Activated CD4-positive, alpha-beta memory T cell treated with anti-CD3 and anti-CD28 coated beads, Interleukin-2, amount 10 ng/mL, durations not matched to agents 7 days and 5 days (primary cell): ENCODE measurements at places on chromosomes 7 and 10.
A peak's percentile ranks its signal among the peaks of the same experiment; 100 is the strongest.

- DNase-seq, result peak; percentile 76
Observed at GRCh38 chr10:27242951-27243551, 2.5 kb upstream of the ACBD5 start.

DNA sequence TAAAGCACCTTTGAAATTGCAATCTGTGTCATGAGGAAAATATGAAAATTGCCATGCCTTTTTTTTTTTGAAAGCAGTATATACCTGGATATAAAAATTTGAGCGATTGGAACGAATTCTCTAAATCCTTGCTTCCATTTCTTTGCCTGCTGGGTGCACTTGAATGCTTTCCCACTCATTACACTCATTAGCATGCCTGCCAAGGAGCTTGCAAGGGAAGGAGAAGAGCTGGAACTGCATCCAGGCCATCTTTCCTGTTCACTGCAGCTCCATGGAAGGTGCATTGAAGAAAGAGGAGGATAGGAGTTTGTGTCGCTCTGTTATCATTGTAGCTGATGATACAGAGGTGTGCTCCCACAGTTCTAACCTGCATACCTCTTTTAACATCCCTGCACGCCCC, 102.4 kb upstream of the GJD4 start:
- DNase-seq, result no peak

DNA sequence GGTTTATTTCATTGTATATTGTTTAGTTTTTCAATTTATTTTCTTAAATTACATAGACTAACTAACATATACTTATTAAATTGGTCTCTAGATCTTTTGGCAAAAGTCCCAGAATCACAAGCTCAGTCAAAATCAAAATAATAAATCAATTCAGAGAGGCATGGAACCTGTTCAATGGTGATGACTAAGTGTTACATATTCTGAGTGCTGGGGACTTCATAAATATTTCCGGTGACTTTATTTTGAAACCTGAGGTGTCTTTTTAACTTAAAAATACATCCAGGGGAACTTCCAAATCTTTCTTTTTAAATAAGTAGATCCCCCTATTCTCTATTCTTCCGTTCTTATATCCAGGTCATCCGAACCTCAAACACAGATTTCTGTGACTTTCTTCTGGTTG, 89.6 kb upstream of the ZNF804B start:
- DNase-seq, result no peak

GRCh38 chr10:47244560-47245500, 55.2 kb upstream of the GDF10 start:
- no peak for DNase-seq

DNA sequence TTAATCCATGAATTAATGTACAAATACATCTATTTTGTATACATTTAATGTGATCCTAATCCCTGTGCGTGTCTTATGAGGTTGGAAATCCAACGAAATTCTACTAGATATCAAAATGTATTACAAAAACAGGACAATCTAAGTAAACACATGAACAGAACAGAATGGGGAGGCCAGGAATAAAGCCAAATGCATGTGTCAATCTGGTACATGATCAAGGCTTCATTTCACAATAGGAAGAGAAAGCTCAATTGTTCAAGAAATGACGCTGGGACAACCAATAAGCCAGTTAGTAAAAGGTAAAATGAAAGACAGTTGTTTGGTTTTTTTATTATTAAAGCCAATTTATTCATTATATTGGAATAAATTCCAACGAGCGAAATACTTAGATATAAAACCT, 83.0 kb downstream of the COL13A1 start:
- no peak for DNase-seq

- DNase-seq, result no peak
Observed at GRCh38 chr10:89540420-89540949, 5.1 kb upstream of the SLC16A12 start.

DNA sequence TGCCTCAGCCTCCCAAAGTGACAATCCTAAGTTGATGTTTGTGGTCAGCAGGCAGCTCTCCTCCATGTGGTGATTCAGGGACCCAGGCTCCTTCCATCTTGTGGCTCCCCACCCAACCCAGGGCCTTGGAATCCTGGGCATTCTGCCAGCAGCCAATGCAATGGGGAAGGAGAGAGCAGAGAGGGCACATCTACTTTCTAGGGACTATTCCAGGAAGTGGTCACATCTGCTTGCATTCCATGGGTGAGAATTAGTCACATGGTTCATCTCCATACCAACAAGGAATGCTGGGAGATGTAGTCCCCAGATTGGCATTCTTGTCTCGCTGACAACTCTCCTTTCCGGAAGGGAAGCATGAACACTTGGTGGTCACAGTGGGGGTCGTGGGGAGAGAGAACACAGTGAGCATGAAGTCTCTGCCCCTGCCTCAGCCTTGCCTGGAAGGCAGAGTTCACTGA, 9.9 kb upstream of the SRRM3 start:
- DNase-seq, result no peak

DNA sequence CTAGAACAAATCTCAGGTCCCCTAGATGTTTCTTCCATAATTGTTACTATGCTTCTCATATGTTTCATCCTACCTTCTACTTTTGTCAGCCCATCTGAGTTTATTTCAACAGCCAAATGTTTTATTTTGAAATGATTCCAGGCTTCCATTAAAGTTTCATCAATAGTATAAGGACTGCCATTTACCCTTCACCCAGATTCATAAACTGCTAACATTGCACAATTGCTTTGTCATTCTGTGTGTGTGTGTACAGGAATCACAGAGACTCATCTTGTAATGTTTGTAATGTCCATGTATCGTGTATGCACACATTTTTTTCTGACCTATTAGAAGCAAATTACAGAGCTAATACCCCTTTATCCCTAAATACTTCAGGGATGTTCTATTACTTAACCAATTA, 25.5 kb downstream of the MMRN2 start:
- no peak for DNase-seq

DNA sequence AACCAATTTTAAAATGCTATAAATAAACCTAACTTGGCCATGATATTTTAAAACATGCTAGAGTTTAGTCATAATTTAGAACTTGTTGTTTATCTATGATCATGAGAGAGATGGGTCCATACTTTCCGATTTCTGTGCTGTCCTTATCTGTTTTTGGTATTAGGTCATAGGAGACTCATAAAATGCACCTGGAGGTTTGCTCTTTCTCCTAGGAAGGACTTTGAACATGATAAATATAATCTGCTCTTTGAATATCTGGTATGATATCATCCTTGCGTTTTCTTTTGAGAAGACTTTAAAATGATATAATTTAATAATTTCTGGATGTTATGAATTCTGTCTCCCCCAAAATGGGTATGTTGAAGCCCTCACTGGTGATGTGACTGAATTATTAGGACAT, 9.0 kb upstream of the ANTXRL start:
- DNase-seq, result no peak

- DNase-seq, result no peak
Observed at GRCh38 chr7:32048970-32049491, 21.2 kb downstream of the PDE1C start.

DNA sequence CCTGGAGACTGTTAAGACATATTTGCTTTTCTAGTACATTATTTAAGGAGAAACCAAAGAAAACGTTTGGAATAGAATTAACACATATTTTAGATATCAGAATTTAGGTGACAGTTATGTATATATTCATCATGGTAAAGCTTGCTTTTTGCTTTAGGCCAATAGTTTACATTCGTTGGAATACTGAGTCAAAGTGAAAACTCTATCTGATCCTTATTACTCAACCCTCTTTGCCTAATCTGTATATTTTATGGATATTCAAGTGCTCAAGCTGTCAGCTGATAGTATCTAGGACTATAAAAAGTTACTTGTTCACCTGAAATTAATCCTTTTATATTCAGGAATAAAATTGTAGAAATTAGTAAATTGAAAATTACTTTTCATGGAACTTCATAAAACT, 61.1 kb downstream of the VPS50 start:
- DNase-seq, result no peak
